ENCODE measurements at places on chromosomes 1 and 21.
A peak's percentile ranks its signal among the peaks of the same experiment; 100 is the strongest.

DNA sequence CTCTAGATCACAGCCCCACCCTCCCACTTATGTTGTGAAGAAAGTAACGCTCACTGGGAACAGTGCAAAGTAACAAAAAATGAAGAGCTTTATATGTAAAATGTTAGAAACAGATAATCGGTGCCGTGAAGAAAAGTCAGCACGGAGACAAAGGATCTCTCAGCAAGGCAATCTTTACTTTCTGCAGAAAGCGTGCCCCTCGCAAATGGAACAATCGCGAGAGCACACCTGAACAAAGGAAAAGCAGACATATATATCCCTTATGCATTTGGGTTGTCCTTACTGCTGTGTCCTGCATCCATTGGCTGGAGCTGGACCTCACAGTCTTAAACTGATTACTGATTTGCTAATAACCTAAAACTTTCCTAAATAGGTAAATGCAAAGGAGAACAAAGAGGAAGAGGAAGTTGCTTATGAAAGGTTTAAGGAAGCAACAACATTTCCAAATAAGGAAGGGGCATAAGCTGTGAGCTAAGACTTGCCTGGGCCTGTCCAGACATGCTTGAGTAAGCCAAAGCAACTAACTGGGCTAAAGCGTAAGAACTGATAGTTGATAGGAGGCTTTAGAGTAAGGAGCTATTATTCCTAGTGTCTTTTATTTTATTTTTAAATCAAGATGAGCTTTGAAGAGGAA is 89.7 kb downstream of the GTF2B start:
- peak overlapping the region; percentile 82 for H3K27ac ChIP-seq
- H3K27me3 ChIP-seq: no peaks in the 10 kb centered on the region
- no peak overlapping the region for H3K4me3 ChIP-seq
- H3K36me3 ChIP-seq: peaks cover 58% of the 10 kb centered on the region
- no peak for DNase-seq
- H3K4me1 ChIP-seq: peaks cover 21% of the 10 kb centered on the region

DNA sequence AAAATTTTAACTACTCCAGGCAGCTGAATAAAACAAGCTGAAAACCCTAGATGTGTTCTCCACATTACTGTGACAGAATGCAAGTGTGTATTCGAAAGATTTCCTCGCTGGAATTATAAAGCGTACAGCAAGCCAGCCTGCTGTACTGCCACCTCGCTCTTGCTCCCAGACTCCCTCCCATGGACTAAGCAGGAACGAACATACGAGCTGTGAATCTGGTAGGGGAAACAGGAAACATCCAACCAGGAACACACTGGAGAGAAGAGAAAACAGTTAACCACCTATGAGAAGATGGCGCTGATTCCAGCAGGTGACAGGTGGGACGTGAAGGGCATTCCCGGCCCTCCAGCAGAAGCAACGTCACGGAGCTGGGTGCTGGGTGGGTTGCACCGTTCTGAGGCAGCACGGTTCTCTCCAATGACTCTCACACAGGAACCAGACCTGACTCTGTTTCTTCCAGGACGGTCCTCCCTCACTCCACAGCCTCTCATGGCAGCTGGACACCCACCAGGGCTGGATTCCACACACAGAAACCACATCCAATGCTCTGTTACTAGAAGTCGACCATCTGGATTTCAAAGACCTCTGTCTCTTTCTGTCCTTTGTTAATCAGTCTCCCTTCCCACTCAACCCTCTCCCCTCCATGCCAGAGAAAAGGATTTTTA is 219.2 kb downstream of the RERE start:
- H3K27me3 ChIP-seq: no peaks in the 10 kb centered on the region
- peaks cover 31% of the 10 kb centered on the region for H3K36me3 ChIP-seq
- DNase-seq: no peak

DNA sequence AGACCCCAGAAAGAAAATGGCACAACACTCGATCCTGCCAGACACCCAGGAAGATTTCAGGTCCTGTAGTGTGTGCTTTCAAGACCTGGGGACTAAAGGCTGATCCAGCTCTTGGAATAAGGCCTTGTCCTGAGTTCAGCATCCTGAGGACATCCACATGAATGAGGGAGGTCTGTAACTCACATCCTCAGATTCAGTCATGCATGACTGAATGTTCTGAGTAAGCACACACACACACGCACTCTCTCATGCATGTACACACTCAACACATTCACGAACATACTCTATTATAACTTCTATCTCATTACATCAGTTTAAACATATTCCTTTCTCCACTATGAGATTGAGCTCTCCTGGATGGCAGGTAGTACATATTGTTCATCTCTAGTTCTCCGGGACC is 273.4 kb upstream of the BEND5 start:
- no peak overlapping the region for H3K27ac ChIP-seq
- no peak for DNase-seq
- H3K4me3 ChIP-seq: no peak overlapping the region

DNA sequence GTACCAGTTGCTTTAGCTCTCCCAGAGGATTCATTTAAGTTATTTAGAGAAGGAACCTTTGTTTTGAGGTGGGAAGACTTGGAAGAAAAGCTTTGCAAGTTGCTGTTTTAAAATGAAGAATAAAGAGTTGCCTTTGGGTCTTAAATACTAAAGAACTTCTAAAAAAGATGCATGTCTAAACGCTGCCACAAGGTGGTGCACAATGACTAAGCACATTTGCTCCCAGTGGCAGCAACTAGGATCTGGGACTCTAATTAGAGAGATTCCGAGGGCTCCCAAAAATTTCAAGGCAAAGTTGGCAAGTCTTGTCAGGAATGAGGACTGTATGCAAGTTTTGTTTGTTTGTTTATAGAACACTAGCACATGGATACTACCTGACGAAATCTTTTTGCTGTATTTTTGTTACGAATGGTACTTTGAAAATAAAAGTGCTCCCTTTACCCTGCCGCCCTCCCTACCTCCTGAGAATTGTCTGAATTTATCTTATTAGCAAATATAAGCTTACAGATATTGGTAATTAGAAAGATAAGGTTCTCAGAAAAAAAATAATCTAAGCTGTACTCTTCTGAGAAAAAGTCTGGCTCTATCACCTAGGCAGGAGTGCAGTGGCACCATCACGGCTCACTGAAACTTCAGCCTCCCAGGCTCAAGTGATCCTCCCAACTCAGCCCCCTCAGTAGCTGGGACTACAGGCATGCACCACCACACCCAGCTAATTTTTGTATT is 121.8 kb downstream of the HFM1 start:
- H3K36me3 ChIP-seq: no peaks in the 10 kb centered on the region
- H3K27ac ChIP-seq: no peak overlapping the region
- no peaks in the 10 kb centered on the region for H3K4me1 ChIP-seq
- peaks cover 11% of the 10 kb centered on the region for H3K27me3 ChIP-seq

- no peaks in the 10 kb centered on the region for H3K4me1 ChIP-seq
- H3K27ac ChIP-seq: no peak overlapping the region
- H3K27me3 ChIP-seq: peaks cover 43% of the 10 kb centered on the region
- H3K4me3 ChIP-seq: no peak overlapping the region
- H3K36me3 ChIP-seq: no peaks in the 10 kb centered on the region
- DNase-seq: no peak
These were observed 143.0 kb downstream of the KAZN start for GRCh38 chr1:14741532-14741931.

GRCh38 chr1:31007462-31007991 is 58.0 kb downstream of the PUM1 start:
- no peak overlapping the region for H3K4me3 ChIP-seq
- DNase-seq: no peak
- H3K27me3 ChIP-seq: no peaks in the 10 kb centered on the region
- peaks cover 38% of the 10 kb centered on the region for H3K4me1 ChIP-seq
- peaks cover 47% of the 10 kb centered on the region for H3K36me3 ChIP-seq

DNA sequence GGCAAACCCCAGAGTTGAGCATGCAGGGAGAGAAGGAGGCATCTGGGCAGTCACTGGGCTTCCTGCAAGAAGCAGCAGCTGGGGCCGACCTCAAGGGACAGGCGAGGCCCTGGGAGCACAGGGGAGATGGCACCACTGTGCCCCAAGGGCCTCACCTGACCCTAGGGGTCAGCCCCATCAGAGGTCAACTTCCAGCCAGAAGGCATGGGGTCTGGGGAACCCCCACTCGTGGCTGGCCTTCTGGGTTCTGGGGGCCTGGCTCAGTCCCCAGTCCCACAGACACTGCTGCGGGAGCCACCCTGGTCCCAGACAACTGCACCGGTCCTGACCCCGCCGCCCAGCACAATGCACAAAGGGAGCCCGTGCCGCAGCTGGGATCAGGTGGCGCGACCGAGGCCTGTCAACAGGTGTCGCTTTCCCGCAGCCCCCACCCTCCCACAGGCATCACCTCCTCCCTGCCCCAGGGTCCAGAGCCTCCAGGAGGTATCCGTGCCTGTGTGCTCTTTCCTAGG is 6.2 kb downstream of the WNT9A start:
- no peak overlapping the region for H3K4me3 ChIP-seq
- peak; percentile 15 for DNase-seq
- H3K27me3 ChIP-seq: peaks cover 39% of the 10 kb centered on the region
- no peak overlapping the region for H3K27ac ChIP-seq

DNA sequence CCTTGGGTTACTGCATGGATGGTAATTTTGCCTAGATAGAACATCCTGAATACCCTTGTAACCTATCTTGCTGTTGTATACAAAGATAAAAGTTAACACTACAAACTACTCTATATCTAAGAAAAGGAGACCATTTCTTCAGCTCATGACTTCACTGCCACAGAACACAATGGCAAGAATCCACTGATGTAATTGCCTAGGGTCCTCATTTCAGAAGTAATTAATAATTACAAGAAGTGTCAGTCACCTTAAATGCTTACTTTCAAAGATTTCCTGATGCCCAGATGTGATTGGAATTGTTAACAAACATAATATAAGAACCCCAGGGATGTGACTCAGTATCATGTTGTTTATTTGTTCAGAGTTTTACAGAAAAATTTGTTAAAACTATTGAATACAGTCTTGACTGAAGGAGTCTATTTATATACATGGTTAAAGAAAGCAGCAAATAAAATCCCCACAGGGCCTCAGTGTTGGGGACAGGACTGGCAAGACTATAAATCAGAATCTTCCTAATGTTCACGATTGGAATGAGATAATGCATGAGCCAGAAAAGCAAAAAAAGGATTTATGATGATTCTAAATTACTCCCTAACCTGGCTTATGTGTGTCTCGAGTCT is 83.9 kb downstream of the CRB1 start:
- no peaks in the 10 kb centered on the region for H3K4me1 ChIP-seq
- no peaks in the 10 kb centered on the region for H3K27me3 ChIP-seq
- no peak for DNase-seq
- no peaks in the 10 kb centered on the region for H3K36me3 ChIP-seq
- H3K4me3 ChIP-seq: no peak overlapping the region

- H3K27ac ChIP-seq: no peak overlapping the region
- DNase-seq: no peak
- H3K36me3 ChIP-seq: peaks cover 31% of the 10 kb centered on the region
- H3K4me3 ChIP-seq: no peak overlapping the region
- H3K27me3 ChIP-seq: no peaks in the 10 kb centered on the region
These were observed 17.3 kb downstream of the METTL13 start for GRCh38 chr1:171798765-171799164.

- peak; percentile 48 for DNase-seq
- peak overlapping the region; percentile 92 for H3K27ac ChIP-seq
- H3K4me1 ChIP-seq: peaks cover 40% of the 10 kb centered on the region
- H3K36me3 ChIP-seq: no peaks in the 10 kb centered on the region
These were observed 87.3 kb upstream of the TLR5 start for GRCh38 chr1:223230161-223230881.

- H3K36me3 ChIP-seq: no peaks in the 10 kb centered on the region
- DNase-seq: no peak
- H3K4me3 ChIP-seq: no peak overlapping the region
- no peaks in the 10 kb centered on the region for H3K4me1 ChIP-seq
These were observed 10.7 kb downstream of the EPHB2 start for GRCh38 chr1:22721122-22721873.

DNA sequence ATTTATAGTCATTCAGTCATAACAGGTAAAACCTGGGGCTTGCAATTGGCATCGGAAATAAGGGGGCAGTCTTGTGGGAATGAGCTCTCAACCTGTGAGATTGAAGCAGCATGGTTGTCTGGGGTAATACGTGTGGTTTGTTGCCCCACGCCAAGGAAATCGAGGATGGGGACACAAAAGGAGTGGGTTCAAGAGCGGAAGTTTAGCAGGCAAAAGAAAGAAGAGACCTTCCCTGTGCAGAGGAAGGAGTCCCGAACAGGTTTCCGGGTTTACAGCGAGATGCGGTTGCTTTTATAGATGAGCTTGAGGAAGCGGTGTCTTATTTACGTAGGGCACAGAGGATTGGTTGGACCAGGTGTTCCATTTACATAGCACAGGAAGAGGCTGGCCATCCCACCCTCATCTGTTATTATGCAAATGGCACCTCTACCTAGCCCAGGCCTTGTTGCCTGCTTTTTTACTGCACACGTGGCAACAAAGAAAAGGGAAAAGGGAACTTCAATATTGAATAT is 37.3 kb downstream of the IFNAR1 start:
- DNase-seq: peak; percentile 79
- peaks cover 25% of the 10 kb centered on the region for H3K4me1 ChIP-seq
- no peaks in the 10 kb centered on the region for H3K27me3 ChIP-seq
- peaks cover 19% of the 10 kb centered on the region for H3K36me3 ChIP-seq
- H3K27ac ChIP-seq: peak overlapping the region; percentile 93
- H3K4me3 ChIP-seq: peak overlapping the region; percentile 71

DNA sequence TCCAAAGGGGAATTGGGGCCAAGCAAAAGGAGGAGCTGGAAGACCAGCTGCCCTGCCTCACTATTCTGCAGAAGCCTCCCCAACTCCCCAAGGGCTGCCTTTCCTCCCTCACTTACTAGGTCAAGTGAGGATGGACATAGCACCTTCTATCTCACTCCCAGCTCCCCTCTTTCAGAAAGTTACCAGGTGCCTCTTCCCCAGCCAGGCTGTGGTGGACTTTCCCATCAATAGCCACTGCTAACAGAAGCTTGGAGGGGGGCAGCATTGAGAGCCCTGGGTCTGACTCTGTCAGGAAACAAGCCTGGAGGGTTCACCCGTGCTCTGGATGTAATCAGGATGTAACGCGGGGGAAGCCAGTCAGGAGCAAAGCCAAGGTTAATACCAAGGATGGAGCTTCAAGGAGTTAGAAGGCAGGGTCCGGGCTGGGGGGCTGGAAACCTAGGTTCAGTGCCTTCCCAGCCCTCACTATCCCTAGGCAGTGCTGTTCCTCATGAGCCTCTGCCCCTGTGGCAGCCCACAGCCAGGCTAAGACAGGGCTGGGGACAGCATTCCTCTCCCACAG is 127.8 kb upstream of the NGF start:
- no peak overlapping the region for H3K27ac ChIP-seq
- H3K4me3 ChIP-seq: no peak overlapping the region
- no peak for DNase-seq

- no peak overlapping the region for H3K27ac ChIP-seq
- no peaks in the 10 kb centered on the region for H3K36me3 ChIP-seq
- H3K4me1 ChIP-seq: peaks cover 13% of the 10 kb centered on the region
- H3K27me3 ChIP-seq: peaks cover 84% of the 10 kb centered on the region
- DNase-seq: peak; percentile 29
These were observed 995 bp downstream of the VASH2 start for GRCh38 chr1:212951126-212951946.

DNA sequence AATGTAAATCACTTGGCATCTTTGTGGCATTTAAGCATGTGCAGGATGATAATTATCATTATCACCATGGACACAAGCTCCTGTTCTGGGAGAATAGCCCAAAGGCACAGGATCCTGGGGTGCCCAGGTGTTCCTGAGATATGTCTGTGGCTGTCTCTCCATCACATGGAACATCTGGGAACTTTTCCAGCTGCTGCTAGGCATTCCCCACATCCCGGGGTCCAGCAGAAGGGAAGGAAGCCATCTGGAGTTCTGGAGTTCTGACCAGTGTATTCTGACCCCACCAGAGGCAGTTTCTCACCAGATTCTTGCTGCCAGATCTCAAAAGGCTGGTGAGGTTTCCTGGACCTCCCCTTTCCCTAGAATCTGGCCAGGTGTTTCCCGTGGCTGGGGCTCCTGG is 259.7 kb upstream of the VAMP3 start:
- no peak overlapping the region for H3K4me3 ChIP-seq
- no peaks in the 10 kb centered on the region for H3K4me1 ChIP-seq
- H3K36me3 ChIP-seq: no peaks in the 10 kb centered on the region

Measured in activated naive CD4-positive, alpha-beta T cell treated with anti-CD3 and anti-CD28 coated beads, Interleukin-2, amount 10 ng/mL, durations not matched to agents 7 days and 5 days (primary cell).